Activated T-cell treated with anti-CD3 and anti-CD28 coated beads, Interleukin-2, amount 50 U/mL, for 24 hours (primary cell): ENCODE measurements at places on chromosomes 1 and 21.

DNA sequence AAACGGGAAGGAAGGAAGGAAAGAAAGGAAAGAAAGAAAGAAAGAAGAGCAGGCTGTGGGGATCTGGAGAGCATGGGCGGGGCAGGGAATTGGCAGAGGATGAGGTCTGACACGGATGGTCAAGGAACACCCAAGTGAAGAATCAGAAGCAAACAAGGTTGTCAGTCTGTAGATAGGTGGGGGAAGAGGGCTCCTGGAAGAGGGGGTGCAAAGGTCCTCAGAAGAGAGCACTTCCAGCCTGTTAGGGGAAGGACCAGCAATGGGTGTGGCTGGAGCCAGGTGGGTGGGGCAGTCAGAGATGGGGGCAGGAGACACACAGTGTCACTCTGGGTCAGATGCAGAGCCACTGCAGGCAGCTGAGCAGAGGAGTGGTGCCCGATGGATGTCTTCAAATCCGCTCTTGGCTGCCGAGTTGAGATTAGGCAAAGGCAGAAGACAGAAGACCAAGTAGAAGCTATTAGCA is 11.0 kb upstream of the PLA2G2C start:
- H3K4me3 ChIP-seq, result no peak overlapping the region
- no peak for DNase-seq
- peaks cover 43% of the 10 kb centered on the region for H3K27me3 ChIP-seq

GRCh38 chr1:189301235-189301634 is 1176.4 kb downstream of the BRINP3 start:
- no peak for DNase-seq
- H3K4me3 ChIP-seq, result no peak overlapping the region
- H3K27me3 ChIP-seq, result no peaks in the 10 kb centered on the region
- no peak overlapping the region for H3K27ac ChIP-seq
- no peaks in the 10 kb centered on the region for H3K36me3 ChIP-seq

DNA sequence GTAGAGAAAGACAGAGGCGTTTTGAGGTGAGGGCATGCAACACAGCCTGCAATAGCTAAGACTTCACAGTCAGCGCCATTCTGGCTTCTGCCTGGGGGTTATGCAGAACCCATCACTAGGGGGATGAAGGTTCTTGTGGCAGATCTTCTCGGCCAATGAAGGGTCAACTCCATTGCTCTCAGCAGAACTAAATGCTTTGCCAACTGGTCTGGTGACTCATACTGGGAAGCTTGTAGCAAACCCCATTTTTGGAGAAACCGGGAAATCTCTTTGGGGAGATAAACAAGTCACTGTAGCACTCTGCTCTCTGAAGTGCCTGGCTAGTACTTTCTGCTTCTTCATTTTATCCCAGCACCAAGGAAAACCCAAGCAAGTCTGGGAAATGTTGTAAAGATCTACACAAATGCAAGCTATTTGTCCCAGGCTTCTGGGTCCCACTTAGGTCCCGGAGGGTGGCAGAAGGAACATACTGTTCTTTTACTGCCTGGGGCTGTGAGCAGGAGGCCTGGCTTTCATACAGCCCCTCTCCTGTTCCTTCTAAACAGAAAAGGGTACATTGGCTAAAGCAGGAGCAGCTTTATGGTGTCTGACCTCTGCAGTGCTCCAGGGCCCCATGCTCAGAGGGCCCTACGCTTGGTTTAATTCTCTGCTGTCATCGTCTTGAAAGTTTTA is 28.8 kb downstream of the SHISA4 start:
- no peak for DNase-seq
- H3K4me3 ChIP-seq, result no peak overlapping the region
- no peak overlapping the region for H3K27ac ChIP-seq
- H3K27me3 ChIP-seq, result peaks cover 17% of the 10 kb centered on the region

DNA sequence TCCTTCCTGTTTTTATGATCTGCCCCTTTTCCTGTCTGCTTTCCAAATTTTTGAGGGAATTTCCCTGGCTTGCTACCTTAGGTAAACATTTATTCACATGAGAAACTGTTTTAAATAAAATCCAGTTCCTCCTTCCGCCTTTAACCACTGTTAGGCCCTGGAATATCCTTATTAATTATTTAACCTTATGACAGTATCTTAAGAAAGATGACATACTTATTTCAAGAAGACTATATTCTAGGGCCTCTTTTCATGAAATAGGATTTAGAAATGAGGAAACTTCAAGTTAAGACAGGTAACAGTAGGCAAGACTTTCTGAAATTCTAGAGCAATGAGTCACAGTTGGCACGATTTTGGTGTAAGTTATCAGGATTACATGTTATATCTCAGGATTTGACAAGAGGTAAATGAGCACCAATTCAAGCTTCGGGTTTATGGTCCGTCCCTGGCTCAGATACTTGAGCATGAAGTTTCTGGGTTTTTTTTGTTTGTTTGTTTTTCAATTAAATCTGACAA is 2.0 kb upstream of the TNFSF18 start:
- no peaks in the 10 kb centered on the region for H3K36me3 ChIP-seq
- no peak for DNase-seq
- H3K4me1 ChIP-seq, result peaks cover 6% of the 10 kb centered on the region
- H3K4me3 ChIP-seq, result no peak overlapping the region
- no peak overlapping the region for H3K27ac ChIP-seq
